Ecto neural progenitor cell (in vitro differentiated cells): ENCODE measurements at places on chromosomes 13 and 19.

DNA sequence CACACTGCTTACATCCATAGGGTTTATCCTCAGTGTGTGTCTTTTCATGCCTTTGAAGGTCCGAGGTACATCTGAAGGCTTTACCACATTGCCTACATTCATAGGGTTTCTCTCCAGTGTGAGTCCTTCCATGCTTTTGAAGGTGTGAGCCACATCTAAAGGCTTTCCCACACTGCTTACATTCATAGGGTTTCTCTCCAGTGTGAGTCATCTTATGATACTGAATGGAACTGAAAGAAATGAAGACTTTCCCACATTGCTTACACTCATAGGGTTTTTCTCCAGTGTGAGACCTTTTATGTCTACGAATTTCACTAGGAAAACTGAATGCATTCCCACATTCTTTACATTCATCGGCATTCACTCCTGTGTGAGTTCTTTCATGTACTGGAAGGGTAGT lies 7.1 kb downstream of the ZNF20 start:
- DNase-seq, result no peak

DNA sequence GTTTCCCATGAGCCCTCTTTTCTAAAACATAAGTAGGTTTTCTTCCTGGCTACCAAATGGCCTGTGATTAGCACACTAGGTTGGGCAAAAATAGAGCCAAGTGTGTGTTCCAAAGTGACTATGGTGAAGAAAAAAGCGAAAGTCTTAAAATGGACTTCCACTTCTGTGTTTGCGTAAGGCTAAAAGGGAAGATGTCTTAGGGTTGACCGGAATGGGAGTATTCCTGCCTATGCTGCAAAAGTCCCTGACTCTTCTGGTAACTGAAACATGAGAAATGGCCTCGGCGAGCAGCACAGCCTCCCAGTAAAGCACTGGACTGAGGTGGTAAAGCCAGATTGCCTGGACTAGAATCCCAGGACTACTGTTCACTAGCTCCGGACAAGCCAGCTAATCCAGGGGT lies 2.4 kb upstream of the FPR1 start:
- DNase-seq, result no peak

GRCh38 chr13:41610404-41610803 lies 153.1 kb downstream of the RGCC start:
- no peak for DNase-seq

DNA sequence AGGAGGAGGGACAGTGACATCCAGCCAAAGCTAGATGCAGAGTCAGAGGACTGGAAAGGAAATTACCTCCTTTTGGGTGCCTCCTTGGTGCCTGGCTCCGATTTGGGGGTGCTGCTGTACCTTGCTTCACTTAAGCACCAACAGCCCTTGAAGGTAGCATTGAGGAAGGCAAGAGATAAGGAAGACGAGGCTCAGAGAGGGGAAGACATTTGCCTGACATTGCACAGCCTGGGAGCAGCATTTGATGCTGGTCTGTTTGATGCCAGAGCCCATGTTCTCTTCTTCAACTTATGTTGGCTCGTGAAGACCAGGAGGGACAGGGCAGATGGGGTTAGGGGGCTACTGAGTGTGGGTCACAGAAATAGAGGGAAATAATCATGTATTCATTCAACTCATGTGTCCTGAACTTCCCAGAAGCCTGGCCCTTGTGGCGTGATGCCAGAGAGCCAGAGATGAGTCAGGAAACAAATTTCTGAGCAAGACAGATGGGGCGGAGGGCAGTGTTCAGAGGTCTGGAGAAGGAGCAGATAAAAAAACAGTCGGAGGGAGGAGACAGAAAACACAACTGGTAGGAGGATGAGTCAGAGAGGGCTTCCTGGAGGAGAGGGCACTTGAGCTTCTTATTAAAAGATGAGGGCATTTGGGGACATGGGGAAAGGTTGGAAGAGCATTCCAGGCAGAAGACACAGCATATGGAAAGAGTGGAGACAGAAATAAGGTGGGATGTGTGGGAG lies 3.0 kb upstream of the C19orf81 start:
- no peak for DNase-seq

- DNase-seq, result no peak
These were observed 69.7 kb downstream of the UFM1 start for GRCh38 chr13:38419312-38419873.

DNA sequence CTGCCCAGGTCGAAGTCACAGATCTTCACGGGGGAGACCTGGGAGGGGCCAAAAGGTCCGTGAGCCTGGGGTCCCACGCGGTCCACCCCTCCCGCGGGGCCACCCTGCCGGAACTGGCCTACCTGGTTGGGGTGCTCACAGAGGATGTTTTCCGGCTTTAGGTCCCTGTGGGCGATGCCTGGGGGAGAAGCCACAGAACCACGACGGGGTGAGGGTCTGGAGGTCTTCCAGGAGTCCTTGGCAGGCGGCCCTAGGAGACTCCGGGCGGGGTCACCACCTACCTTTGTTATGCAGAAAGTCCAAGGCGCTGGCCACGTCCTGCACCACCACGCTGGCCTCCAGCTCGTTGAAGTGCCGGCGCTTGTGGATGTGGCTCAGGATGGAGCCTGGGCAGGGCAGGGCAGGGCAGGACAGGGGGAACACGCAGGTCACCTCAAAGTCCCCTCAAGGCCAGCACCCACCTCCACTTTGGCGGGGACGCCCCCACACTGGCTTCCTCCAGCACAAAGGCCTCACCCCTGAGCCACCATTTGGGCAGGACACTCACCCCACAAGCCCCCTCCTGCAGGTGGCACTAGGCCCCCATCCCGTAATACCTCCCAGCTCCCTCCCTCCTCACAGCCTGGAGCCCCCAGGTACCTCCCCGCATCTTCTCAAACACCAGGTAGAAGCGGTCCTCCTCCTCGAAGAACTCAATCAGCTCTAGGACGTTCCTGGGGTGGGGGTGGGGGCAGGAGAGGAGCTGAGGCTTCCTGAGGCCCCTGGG lies 8.4 kb downstream of the MKNK2 start:
- no peak for DNase-seq

- DNase-seq, result no peak
These were observed 10.0 kb downstream of the CFD start for GRCh38 chr19:869245-870177.

DNA sequence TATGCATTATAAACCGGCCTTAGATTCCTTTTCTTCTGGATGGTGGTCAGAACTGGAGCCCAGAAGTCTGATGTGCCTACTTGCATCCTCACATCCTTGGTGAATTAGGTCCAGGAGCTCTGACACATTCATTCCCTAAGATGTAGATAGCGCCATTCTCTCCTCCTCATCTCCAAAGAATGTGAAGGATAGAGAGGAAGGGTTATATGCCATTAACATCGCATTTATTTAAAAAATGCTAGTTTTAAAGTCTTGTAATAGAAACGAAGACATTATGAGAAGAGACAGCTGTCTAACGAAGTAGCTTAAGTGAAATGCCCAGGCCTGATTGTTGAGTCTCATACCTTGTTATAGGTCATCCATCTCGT lies 9.7 kb downstream of the MBNL2 start:
- DNase-seq, result no peak

- DNase-seq, result peak; percentile 72
These were observed at the start of gene FBXO27 for GRCh38 chr19:39032063-39032918. Gene FBXO27, minus strand, starts transcription at chr19:39032549. Its CDS starts 322 bp downstream, at chr19:39032227.

GRCh38 chr19:48433337-48433736 lies 12.4 kb upstream of the GRWD1 start:
- DNase-seq, result no peak

DNA sequence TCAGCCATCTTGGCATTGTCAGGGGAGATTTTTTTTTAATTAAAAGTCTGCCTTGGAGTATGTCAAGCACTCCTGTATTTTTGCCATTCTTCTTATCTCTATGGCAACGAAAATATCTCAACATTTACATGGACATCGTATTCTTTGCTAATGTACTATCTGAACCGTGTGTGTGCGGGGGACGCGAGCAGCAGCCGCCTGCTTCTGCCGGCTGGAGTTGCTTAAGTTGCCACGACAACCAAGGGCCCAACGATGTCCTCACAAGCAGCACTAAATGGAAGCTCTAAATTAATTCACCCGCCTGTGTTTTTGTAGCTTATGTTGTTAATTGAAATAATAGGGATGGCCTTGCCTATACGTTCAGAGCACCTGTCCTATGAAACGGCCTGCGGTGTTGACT lies 309.5 kb downstream of the TEX29 start:
- DNase-seq, result peak; percentile 44

DNA sequence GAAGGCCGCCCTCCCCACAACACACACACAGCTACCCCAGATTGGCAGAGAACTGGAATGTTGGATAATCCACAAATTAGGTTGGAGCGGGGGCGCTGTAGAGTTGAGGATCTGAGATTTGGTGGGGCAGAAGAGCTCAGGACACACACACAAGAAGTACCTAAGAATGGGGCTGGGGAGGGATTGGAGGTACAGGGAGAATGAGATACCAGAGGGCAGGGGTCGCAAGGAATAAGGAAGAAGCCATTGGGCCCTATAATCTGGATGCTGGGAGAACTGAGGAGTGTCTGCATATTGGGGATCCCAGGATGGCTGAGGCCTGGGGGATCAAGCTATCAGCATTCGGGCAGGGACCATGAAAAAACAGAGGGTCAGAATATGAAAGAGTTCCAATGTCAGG lies 11.5 kb downstream of the SYT3 start:
- DNase-seq, result no peak

DNA sequence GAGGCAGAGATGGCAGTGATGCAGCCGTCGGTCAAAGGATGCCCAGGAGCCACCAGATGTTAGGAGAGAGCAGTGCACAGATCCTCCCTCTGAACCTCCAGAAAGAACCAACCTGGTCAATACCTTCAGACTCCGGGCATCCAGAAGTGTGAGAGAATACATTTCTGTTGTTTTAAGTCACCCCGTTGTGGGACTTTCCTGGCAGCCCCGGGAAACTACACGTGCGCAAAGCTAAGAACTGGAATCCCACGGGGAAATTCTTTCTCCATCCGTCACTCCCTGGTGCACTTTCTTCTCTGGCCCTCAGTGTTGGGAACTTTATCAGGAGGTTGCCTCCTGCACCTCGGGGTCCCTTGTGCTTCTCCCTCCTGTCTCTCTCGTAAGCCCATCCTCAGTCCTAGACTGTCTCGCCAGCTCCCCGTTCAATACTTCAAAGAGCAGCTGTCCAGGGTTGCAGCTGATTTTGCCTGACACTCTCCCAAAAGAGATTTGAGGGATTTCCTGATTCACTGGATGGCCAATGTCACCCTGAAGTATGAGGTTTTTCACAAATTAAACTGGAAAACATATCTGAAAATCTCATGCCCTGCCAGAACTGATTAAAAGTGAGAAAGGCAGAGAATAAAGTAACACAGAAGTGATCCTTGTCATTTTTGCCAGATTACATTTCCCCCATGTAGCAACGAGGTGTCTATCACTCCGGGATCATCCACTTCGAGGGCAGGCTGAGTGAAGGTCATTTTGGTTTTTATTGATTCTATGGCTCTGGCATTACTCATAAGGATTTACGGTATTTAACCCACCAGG lies 136.8 kb downstream of the DCT start:
- no peak for DNase-seq

DNA sequence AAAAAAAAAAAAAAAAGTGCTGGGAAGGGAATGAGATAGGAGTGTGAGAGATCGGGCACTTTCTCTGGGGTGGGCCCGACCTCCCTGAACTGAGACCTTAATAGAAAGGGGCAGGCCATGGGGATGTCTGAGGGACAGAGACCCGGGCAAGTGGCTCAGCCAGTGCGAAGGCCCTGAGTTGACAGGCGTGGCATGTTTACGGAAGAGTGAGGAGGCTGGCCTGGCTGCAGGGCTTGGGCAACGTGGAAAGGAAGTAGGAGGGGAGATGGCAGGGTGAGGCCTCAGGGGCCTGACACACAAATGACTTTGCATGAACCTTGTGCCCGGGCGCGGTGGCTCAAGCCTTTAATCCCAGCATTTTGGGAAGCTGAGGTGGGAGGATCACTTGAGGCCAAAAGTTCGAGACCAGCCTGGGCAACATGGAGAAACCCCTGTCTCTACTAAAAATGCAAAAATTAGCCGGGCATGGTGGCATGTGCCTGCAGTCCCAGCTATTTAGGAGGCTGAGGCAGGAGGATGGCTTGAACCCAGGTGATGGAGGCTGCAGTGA lies 13.9 kb downstream of the FCHO1 start:
- DNase-seq, result peak; percentile 38

GRCh38 chr13:46665633-46666482 lies 112.9 kb downstream of the LRCH1 start:
- no peak for DNase-seq

DNA sequence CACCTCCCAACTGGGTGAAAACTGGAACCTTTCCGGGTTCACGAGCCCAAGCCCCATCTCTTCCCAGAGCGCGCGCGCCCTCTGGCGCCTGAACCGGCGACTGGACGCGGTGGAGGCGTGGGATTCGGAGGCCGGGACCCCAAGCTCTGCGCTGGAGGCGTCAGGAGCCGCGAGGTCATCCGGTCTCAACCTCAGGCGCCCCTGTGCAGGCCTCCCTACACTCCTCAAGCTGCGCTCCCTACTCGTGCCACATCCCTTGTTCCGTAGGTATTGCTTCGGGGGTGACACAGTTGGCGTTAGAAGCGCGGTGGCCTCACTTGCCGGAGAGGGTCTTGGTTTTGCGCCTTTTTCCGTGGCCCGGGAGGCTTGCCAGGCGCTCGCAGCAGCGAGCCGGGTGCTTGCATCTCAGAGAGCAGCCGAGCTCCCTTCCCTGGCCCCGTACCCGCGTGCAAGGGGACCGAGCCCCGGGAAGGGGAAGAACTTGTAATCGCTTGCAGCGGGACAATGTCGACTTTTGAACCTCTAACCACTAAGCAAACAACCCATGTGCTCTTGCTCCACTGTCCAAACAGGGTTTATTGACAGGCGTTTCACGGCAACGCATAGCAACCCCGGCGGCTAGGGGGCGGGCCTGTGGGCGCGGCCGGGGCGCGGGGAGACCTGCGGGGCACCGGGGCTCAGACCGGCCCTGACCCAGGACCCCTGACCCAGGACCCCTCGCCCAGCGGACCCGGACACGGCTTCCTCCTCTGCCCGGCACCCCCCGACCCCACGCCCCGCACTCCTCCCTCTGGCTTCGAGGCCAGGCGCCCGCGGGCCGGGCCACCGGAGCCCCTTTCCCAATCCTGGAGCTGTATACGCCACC lies 8.5 kb downstream of the CDX2 start:
- peak; percentile 85 for DNase-seq

GRCh38 chr19:8505680-8506401 lies 3.4 kb upstream of the PRAM1 start:
- peak; percentile 90 for DNase-seq

- no peak for DNase-seq
These were observed 1.3 kb downstream of the SLC25A42 start for GRCh38 chr19:19064811-19065745.

- no peak for DNase-seq
These were observed 7.7 kb downstream of the ATP13A1 start for GRCh38 chr19:19655641-19656343.
